ENCODE measurements at places on chromosomes 3 and 15.

GRCh38 chr15:100198442-100198841 is 143.3 kb downstream of the ADAMTS17 start:
- DNase-seq: no peak

DNA sequence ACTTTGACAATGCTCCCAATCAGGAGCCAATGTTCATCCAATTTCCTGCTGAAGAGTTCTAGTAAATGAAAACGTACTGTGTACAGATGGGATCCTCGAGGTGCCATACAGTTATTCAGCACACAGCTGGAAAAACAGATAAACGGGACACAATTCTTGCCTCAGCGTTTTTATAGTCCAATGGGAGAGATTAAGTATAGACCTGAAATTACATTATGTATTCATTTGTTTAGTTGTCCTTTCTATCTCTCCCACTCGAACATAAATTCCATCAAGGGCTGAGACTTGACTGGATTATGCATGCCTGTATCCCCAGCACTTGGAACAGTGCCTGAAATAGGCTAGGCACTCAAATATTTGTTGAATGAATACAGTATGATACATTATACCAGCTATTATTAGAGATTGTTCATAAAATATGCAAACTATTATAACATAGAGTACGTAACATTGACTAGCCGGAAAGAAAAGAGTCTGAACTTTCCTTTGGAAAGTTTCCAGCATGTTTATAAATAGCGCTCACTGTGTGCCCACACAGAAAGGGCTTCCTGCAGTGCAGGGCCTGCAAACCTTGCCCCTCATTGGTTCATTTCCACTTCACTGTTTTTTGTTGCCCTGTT is 27.4 kb upstream of the SNTN start:
- no peak for DNase-seq

- no peak for DNase-seq
These were observed 54.2 kb downstream of the ABHD2 start for GRCh38 chr15:89142423-89142822.

GRCh38 chr15:84840255-84840654 is 23.1 kb downstream of the ALPK3 start:
- DNase-seq: no peak

DNA sequence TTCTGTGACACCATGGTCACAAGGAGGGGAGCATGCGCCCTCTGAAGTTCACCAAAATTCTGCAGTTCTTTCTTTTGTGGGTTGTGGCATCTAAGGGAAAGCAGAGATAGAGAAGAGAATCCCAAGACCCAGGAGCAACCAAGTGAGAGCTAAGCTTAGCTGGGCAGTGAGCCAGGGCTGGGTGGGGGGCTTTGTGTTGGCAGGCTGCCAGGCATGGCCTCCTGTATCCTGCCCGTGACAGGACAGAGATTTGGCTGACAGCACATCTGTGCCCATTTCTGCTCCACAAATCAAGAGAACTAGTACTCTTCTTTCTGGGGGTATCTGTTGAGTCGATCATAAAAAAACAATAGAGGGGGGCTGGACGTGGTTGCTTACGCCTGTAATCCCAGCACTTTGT is 66.2 kb downstream of the NMNAT3 start:
- no peak for DNase-seq

DNA sequence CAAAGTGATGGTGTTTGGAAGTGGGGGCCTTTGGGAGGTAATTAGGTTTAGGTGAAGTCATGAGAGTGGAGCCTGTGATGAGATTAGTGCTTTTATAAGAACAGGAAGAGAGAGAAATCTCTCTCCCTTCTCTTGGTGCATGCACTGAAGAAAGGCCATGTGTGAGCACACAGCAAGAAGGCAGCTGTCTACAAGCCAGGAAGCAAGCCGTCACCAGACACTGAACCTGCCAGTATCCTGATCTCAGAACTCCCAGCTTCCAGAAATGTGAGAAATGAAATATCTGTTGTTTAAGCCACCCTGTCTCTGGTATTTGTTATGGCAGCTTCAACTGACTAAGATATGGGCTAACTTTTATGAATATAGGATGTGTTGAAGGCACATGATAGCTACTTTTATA is 72.6 kb downstream of the REC114 start:
- DNase-seq: no peak

DNA sequence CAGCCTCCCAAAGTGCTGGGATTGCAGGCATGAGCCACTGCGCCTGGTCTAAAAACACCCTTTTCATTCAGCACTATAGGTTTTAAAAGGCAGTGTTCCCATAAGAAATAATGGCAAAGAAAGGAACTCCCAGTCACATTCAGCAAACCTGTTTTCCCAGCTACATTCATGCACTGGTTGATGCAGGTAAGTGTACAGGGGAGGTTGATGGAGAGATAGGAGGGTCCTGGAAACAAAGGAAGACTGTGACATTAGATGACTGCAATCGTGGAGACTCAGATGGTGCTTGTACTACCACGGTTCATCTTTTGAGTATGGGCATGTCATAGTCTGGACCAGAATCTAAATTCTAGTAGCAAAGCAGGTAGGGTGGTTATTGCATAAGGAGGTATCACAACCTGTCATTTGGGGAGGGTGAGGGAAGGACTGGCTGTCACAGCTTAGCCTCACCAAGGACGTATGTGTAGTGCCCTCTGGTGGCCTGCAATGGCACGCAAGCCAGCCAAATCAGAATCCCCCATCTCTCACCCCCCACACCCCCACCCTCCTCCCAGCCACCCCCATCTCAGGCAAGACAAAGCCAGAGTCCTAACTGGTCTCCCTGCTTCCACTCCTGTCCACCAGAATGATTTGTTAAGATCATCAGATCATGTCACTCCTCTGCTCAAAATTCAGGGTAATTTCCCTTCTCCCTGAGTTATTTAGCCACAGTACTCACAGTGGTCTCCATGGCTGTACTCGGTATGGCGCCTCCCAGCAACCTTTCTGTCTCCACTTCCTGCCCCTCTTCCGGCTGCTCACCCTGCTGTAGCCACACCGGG is 28.8 kb upstream of the UBL7 start:
- DNase-seq: peak; percentile 3

- no peak for DNase-seq
These were observed 93.4 kb downstream of the IL12A start for GRCh38 chr3:160081958-160082533.

DNA sequence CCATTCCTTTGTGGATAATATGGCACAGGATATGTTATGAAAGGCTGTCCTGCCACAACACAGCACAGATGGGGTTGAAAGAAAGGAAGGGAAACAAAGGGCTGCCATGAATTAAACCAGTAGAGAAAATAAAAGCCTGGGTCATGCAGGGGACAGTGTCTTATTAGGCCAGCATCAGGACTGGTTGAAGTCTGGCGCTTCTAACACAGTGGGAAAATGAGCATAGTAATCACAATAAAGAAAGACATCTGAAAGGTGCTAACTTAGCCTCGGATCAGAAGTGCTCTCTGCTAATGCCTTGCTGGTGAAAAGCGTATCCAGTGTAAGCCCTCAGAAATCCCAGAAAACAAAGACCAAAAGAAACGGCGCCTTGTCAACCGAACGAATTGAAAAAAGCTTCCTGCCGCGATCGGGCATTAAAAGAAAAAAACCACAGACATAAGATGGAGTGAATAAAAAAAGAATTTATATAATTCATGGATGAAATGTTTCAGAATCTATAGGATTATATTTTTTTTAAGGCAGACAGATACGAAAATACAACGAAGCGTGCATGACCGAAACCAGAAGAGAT is 566 bp upstream of the MKRN3 start:
- no peak for DNase-seq

DNA sequence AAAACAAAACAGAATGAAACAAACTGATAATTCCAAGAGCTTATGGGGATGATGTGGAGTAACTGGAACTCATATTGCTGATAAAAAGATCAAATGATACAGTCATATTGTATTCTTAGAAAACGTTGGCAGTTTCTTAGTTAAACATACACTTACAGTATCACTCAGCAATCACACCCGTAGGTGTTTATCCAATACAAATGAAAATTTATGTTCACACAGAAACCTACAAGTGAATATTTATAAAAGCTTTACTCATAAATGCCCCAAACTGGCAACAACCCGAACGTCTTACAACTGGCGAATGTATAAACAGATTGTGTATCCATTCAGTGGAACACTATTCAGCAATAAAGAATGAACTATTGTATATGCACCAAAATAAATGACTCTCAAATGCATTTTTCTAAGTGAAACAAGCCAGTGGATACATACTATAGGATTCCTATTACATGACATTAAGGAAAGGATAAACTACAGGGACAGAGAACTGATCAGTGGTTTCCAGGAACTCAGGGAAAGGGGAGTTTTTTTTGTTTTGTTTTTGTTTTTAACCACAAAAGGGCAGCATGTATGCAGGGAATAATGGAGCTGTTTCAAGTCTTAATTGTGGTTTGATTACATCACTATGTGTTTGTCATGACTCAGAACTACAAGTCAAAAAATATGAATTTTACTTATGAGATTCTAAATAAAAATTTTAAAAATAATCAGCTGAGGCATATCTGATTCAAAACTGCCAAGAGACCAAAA is 71.8 kb upstream of the NDUFB4 start:
- no peak for DNase-seq

- DNase-seq: no peak
These were observed 86.2 kb downstream of the FBN1 start for GRCh38 chr15:48559285-48559684.

- DNase-seq: peak; percentile 91
These were observed 34.2 kb upstream of the VPS8 start for GRCh38 chr3:184777566-184778356.

GRCh38 chr3:61178167-61178566 is 73.1 kb downstream of the FHIT start:
- no peak for DNase-seq

DNA sequence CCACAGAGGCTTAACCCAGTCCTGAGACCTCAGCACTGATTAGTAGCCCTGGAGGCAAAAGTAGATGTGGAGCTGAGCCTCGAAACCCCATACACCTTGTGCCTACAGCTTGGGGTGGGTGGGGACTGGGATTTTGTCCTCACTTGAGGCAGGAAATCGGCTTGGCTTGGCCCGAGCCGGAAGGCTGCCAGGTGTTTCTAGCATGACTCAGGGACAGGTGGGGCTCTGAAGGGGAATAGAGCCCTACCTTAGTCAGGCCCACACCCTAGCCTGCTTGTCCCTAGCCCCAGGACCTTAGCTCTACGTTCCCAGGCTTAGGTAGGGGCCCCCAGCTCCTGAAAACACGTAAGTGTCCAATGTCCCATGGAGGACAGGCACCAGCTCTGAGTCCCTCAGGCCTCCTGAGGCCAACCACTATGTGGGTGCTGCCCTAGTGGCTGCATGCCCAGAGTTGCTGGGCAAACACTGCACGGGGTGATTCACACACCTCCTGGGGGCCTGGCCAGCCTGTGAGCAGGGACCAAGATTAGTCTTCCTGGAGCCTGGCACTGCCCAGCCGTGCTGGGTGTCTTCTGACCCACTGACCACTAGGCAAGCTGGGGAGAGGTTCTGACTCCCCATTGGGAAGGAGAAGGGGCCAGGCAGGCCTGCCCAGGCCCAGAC is 3.1 kb downstream of the MST1R start:
- no peak for DNase-seq

- DNase-seq: peak; percentile 15
These were observed 18.1 kb downstream of the H1-8 start for GRCh38 chr3:129560911-129561594.

DNA sequence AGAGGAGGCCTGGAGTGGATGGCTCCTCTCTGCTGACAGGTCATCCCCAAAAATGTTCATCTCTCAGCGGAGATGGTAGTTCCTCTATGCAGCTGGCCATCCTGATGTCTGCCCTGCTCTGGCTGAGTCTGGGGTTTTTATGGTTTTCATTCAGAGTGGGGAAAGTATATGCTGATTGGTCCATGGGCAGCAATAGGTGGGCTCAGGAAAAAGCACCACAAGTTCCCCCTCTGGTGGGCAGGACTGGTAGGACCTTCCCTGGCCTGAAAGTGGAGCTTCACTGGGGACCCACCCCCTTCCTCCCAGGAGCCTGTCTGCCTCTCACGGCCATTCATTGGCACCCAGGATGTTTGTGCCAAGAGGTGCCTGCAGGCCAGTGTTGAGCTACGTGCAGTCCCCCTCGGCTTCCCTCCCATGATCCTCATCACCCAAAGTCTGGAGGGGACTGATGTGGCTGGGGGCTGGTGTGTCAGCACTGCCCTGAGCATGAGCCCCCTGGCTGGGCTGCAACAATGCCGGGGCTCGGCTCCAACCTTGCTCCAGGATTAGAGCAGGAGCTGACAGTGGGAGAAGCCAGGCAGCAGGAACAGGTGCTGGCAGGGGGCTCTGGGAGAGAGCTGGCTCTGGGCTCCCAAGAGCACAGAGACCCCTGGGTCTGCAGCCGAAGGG is 13.1 kb upstream of the BLOC1S6 start:
- no peak for DNase-seq
